ENCODE measurements at places on chromosomes 5 and 9.

- DNase-seq, result no peak
These were observed 330 bp downstream of the TBC1D2 start for GRCh38 chr9:98255061-98255577.

DNA sequence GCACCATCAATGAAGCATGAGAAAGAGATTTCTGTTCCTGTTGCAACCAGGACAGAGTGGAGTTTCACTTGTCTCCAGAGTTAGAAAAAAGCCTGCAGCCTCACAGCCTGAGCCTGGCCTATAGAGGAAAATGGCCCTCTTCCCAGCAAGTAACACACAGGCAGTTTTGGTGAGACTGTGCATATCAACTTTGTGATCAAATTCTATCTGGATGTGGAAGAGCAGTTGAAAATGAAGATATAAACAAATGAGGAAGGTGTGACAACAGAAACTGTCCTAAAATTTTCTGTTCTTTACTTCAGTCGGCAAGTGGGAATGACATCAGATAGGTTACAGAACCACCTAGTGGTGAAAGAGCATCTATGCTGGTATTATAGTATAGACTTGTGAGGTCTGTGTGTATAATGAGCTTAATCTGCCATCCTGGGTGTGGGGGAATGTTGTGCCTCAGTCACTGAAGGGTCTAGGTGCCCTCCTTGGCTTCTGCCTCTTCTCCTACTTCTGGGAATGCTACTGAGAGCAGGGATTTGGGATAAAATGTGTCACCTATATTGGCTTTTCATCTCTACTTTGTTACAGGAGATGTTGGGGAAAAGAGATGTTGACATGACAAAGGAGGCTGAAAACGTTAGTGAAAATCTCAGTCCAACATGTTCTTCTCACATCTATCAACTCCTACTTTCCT is 28.2 kb downstream of the YIPF5 start:
- DNase-seq, result peak; percentile 46

- DNase-seq, result no peak
These were observed 122.9 kb upstream of the ZNF366 start for GRCh38 chr5:72630081-72630480.

DNA sequence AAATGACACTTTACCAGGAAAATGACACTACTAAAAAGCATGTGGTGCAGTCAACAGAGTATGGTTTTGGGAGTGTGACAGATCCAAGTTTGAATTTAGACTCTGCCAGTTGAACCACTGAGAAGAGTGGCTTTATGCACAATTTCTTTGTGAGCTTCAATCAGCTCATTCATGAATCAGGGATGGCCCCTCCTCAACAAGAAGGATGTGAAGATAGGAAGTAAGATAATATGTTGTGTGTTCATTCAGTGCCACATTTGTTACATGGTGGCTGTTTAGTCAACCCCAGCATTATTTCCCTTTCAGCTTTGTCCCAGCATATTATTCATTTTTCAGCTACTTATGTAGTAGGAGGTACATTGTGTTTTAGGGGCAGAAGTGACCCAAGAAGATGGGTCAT is 140.1 kb downstream of the TLE4 start:
- no peak for DNase-seq

DNA sequence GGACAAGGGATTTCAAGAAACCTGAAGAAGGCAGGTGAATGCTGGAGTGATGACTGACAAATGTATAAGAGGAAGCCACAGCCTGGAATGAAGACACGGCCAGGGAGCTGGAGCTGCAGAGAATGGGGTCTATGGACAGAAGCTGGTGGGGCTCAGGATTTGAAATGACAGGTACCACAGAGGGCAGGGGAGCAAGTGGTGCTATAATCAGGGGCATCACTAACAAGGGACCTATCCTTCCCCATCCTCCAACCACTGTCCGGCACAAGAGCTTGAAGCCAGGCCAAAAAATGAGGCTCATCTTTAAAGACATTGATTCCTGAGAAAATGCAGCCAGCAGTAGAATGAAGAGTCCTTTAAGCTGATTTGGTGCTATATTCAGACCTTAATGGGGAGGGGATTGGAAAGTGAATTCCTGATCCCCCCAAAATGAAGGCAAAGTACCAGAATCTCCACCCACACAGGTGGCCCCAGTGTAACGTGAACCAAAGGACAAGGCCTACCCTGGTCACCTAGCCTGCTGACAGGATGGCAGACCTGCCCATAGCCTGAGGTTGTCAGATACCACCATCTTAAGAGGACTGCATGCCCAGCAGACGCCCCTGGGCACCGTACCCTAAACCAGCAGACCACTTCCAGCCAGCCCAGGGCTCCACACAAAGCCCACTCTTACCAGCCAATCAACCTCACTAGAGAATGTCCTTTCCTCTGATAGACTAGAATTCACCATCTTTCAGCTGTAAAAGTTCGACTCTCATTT is 109.2 kb downstream of the SAXO1 start:
- DNase-seq, result no peak

DNA sequence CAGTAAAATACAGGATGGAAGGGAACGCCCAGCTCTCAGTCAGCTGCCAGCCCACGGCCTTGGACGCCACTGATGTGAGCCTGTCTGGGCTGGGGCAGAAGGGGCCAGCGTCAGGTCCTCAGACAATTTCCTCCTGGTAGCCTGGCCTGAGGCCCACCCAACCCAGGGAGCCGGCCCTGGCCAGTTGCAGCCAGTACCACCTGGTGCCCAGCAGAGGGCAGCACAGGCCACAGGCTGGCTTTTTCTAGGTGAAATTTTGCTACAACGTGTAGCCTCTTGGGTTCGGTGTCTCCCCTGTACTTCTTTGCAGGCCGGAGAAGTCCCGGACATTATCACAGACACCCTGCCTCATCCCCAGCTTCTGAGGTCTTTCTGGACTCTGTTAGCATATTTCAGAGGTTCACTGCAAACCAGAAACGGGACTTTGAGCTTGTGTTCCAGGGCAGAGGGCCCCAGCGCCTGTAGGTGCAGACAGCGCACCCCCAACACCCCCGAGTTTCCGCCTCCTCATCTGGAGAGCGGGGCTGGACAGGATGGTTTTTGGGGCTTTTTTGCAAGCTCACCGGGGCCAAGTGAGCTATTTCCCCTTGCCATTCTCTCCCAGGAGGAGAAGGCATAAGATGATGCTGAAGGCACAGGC is 45.9 kb upstream of the KCNMB1 start:
- DNase-seq, result peak; percentile 69
